Fibroblast of villous mesenchyme (primary cell): ENCODE measurements at places on chromosomes 2 and 18. TPM values are rescaled to one million over a fixed set of nuclear protein-coding genes. Genes with fewer than 3 reads are reported as not detected.

Gene TSPYL6
- not detected in 2 replicates for total RNA-seq

Gene TNP1
- not detected in 2 replicates for total RNA-seq

Gene RNF25
- 37.4 and 38.4 TPM in 2 replicates for total RNA-seq

Gene LYPD6B
- 1.9 and 3.0 TPM in 2 replicates for total RNA-seq

Gene TANC1
- 49.9 and 74.7 TPM in 2 replicates for total RNA-seq

Gene WIPF1
- 13.0 and 15.1 TPM in 2 replicates for total RNA-seq

Gene RESP18
- total RNA-seq, result not detected in 2 replicates

Gene TUBB8B
- total RNA-seq, result 0.32 and 0.43 TPM in 2 replicates

Gene MYOM1
- total RNA-seq, result 0.32 and 0.86 TPM in 2 replicates

GRCh38 chr2:227822416-227823003 lies 8.9 kb downstream of the CCL20 start:
- DNase-seq, result peak; percentile 27

DNA sequence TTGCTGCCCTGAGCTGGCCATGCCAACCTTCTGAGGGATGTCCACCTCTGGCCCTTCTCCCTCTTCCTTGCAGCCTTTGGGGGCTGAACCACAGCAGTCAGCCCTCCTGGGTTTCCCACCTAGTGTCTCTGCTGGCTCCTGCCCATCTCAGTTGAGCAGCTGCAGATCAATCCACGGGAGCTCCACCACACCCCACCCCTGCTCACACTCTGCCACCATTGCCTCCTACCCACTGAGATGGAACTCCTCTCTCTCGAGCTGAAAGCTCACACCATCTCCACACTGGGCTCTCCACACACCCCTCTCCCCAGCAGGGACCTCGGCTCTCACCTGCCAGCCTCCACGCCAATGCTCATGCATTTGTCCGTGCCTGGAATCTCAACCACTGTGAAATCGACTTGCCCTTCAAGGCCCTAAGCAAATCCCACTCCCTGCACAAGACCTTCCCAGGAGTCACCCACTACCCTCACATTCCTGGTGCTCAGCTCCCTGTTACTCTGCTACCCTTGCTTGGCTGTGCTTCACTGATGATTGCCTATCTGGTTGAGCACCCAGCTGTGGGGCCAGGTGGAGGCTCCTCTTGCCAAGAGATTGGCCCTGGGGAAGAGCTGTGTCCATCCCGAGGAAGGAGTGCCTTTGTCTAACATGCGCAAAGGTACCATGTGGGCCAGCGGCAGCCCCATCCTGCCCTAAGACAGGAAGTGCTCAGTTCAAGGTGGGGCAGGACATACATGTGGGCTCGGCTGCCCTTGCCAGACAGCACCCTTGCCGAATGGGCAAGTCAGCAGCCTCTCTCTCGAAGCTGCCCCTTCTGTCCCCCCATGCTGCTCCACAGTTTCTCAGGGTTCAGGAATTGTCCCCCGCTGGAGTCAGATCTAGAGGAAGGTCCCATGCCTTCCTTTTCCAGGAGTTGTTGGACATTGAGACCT lies 208.7 kb downstream of the CYP26B1 start:
- no peak for DNase-seq

DNA sequence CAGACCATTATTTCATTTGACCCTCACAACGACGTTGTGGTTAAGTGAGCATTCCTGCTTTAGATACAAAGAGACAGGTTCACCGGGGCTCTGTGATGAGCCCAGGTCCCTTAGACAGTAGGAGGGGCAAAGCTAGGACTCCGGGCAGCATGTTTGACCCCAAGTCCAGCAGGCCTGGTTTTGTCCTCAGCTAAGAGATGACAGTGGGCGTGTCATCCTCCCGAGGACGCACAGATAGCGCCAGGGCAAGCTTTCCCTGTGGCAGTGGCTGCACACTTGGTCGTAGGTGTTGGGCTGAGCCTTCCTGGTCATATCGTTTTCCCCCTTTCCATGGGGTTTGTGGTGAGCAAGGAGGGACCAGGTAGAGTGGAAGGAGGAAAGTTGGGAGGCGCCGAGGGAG lies 76.3 kb downstream of the MTCL1 start:
- DNase-seq, result no peak

DNA sequence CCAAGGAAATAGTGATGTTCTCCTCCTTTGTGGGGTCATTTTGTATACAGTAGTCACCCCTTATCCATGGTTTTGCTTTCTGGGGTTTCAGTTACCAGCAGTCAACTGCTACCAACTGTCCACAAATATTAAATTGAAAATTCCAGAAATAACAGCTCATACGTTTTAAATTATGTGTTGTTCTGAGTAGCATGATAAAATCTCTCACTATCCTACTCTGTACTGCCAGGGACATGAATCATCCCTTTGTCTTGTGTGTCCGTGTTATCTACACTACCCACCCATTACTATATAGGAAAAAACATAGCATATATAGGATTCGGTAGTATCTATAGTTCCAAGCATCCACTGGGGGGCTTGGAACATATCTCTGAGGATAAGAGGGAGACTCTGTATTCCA lies 120.9 kb upstream of the DCC start:
- DNase-seq, result no peak

GRCh38 chr2:40279001-40279400 lies 172.9 kb downstream of the SLC8A1 start:
- peak; percentile 32 for DNase-seq

DNA sequence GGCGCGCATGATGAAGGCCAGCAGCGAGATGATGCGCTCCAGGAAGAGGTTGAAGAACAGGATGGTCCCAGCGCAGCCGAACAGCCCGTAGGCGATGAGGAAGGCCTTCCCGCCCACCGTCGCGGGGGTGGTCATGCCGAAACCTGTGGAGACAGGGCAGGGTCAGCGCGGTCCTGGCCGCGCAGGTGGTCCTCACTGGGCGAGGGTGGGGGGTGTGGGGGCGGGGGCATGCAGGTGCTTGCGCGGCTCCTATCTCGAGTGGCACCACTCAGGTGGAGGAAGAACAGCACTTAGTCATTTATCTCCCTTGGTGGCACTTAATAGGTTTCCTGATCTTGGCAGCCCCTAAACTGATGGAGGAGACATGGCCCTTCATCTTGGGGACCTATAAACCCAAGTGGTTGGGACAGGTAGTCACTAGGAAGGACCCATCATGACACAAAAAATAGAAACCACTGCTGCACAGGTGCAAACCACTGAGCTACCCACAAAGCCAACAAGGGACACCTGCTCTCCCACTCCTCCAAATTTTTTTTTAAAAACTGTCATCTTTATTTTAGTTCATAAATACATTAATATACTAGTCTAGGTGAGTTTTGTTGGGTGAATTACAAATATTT lies 118.8 kb downstream of the MSH2 start:
- no peak for DNase-seq

GRCh38 chr2:216450784-216451183 lies 38.5 kb downstream of the SMARCAL1 start:
- no peak for DNase-seq

GRCh38 chr2:98903767-98904485 lies 32.1 kb downstream of the CRACDL start:
- DNase-seq, result no peak

DNA sequence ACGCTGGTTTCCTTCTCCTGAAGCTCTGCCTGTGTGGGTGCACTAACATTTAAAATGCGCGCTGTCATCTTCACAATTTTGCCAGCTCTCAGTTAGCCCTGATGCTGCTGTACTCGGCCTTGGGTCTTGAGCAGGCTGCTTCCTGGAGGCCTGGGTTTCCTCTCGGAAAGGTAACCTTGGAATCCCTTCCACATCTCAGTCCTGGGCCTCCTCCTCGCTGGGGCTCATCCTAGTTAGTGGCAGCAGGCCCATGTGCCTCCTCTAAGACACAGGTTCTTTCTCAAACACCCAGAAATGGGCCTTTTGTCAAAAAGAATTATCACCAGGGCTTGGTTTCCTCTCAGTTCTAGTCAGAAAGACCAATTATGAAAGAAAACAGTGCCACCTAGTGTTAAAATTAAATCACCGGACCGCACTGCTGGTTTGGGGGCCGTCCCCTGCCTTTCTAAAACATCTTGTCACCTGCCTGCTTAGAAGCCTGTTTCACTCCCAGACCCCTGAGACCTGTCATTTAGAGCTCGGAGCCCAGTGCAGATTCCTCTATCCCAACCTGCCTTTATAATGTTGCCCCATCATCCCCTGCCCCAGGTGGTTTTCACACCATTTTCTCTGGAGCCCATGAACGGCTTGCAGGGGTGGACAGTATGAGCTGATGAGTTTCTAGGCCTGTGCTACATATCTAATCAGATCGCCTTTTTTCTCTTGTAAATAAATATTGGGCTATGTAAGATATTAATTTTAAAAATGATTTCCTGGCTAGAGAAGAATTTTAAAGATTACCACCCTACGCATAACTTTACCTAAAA lies 42.4 kb downstream of the HK2 start:
- peak; percentile 81 for DNase-seq

DNA sequence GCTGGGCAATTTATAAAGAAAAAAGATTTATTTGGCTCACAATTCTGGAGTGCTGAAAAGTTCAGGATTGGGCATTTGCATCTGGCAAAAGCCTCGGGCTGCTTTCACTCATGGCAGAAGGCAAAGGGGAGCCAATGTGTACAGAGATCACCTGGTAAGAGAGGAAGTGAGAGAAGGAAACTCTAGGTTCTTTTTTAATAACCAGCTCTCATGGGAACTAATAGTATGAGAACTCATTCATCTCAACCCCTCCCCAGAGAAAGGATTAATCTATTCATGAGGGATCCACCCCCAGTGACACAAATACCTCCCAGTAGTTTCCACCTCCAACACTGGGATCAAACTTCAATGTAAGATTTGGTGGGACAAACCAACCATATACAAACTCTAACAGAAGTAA lies 129.0 kb downstream of the EVA1A start:
- no peak for DNase-seq

GRCh38 chr2:221555494-221555846 lies 16.6 kb downstream of the EPHA4 start:
- DNase-seq, result no peak

DNA sequence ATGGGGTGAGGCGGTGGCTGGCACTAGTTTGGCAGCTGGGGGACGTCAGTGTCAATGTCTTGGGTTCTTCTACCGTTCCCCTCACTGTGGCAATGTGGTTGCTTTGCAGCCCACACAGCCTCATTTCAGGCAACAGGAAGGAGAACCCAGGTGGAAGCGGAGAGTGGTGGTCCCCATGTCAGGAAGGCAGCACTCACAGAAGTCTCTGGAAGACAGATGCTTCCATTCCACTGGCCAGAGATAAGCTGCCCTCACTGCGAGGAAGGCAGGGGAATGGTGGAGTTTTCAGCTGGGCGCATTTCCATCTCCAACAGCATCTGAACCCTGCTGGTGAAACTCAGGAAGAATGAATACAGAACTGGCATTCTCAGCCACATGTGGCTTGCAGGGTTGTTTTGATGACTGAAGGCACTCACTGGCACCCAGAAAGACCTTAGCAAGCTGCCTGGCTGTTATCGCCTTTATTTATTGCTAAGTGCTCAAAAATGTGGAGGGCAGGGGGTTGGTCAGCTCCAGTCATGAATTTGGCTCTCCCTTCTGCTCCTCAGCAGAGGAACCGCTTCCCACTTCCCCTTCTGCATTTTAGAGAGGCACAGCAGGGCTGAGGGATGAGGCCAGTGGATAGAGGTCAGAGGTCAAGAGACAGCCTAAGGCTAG lies 19.4 kb downstream of the KCNIP3 start:
- no peak for DNase-seq

DNA sequence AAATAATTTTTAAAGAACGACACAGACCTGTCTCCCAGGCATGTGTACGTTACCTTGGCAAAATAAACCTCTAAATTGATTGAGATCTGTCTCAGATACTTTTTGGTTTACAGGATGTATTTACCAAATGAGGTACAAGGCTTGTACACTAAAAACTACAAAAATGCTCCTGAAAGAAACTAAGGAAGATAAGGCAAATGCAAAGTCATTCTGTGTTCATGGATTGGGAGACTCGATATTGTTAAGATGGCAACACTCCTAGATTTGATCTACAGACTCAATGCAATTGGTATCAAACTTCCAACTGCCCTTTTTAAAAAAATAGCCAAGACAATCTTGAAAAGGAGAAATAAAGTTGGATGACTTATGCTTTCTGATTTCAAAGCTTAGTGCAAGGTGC lies 11.5 kb upstream of the KCNE4 start:
- DNase-seq, result no peak

DNA sequence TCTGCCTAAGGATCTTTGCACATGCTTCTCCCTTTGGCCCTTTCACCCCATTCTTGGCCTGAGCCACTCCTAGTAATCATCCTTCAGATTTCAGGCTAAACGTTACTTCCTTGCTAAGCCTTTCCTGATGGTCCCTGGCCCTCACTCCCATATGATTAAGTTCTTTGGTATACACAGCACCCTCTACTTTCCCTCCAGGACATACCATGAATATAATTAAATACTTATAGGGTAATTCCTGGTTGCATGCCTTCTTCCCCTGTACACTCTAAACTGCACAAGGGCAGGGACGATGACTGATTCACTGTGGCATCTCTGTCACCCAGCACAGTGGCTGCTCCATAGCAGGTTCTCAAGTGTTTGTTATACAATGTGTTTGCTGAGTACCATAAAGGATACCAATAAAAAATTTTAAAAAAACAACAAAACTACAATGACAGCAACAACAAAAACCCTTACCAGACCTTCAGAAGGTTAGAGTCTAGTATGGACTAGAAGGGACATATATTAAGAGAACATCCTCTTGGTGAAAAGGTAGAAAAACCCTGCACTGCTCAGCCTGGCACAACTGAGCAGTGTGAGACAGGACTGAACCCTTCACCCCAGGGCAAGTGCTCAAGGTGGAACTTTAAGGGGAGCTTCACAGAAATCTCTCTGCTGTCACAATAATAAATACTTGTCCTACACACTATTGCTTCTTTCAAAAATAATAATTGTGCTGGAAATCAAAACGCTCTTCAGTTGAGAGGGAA lies 76.2 kb downstream of the AAK1 start:
- no peak for DNase-seq

DNA sequence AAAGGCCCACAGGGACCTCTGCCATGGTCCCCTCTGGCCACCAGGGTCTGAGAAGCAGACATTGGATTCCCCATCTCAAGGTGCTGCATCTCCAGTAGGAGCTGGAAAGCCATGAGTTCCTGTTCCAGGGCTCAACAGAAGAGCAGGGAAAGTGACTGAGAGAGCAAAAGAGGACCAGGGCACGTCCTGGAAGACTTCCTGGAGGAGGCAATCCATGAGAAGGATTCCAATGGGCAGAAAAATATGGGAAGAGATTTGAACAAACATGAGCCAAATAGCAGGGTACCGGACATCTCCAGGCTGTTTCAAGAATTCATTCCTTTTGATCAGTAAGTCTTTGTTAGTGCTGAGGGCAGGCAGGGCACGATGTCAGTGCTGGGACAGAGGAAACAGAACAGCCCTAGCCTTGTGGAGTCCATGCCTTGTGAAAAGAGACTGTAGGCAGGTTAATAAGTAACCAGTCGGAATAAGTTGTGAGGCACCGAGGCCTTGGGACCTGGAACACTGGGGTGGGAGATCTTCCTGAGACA lies 72.8 kb upstream of the TWIST2 start:
- no peak for DNase-seq

DNA sequence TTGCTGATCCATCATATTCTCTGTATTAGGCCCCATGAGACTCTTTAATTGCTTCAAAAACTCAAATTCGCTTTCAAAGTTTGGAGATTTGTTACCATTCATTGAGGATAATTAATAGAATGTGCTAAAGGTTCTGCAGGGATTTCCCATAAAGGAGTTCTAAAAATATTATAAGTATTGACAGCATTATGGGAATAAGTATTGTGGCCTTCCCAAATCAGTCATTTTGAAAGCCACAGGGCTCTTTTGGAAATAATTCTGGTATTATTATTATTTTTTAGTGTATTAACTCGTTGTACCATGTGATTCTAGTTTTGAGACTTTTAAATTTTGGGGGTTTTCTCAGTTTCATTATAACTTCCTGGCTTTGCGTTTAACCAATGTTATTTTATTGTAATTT lies 37.1 kb downstream of the LCLAT1 start:
- no peak for DNase-seq

GRCh38 chr18:21267400-21267799 lies 25.4 kb downstream of the GREB1L start:
- DNase-seq, result no peak
